ENCODE measurements at places on chromosomes 13 and 19. TPM values are rescaled to one million over a fixed set of nuclear protein-coding genes. Genes with fewer than 3 reads are reported as not detected.
A peak's percentile ranks its signal among the peaks of the same experiment; 100 is the strongest.

- DNase-seq = no peak
- H3K27me3 ChIP-seq = no peaks in the 10 kb centered on the region
- no peaks in the 10 kb centered on the region for H3K4me1 ChIP-seq
- H3K4me3 ChIP-seq = no peak overlapping the region
- H3K36me3 ChIP-seq = no peaks in the 10 kb centered on the region
Observed at GRCh38 chr13:77065461-77066147, 38.6 kb upstream of the FBXL3 start.

DNA sequence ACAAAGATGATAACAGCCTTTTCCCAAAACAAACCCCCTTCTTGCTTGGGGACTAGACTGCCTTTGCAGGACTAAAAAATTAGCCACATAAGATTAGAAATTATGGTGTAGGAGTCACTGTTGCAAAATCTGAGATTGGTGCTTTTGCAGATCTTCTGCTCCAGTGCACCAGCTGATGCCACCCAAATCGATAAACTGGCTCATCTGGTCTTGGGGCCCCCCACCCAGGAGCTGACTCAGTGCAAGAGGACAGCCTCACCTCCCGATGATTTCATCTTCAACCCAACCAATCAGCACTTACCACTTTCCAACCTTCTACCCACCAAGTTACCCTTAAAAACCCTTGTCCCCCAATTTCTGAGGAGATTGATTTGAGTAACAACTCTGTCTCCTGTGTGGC lies 47.1 kb upstream of the PEPD start:
- no peak for DNase-seq
- H3K27me3 ChIP-seq = no peaks in the 10 kb centered on the region
- H3K4me1 ChIP-seq = peaks cover 12% of the 10 kb centered on the region
- no peak overlapping the region for H3K4me3 ChIP-seq
- no peak overlapping the region for H3K27ac ChIP-seq
- no peaks in the 10 kb centered on the region for H3K36me3 ChIP-seq

- peak; percentile 79 for DNase-seq
- H3K27me3 ChIP-seq = no peaks in the 10 kb centered on the region
- no peaks in the 10 kb centered on the region for H3K36me3 ChIP-seq
- peak within 1 kb of the TSS; percentile 51 for H3K4me3 ChIP-seq
Observed at GRCh38 chr19:18419195-18419698, at the start of gene SSBP4. SSBP4 (plus strand) TSS chr19:18419398; CDS start chr19:18419649, 251 bp downstream.

DNA sequence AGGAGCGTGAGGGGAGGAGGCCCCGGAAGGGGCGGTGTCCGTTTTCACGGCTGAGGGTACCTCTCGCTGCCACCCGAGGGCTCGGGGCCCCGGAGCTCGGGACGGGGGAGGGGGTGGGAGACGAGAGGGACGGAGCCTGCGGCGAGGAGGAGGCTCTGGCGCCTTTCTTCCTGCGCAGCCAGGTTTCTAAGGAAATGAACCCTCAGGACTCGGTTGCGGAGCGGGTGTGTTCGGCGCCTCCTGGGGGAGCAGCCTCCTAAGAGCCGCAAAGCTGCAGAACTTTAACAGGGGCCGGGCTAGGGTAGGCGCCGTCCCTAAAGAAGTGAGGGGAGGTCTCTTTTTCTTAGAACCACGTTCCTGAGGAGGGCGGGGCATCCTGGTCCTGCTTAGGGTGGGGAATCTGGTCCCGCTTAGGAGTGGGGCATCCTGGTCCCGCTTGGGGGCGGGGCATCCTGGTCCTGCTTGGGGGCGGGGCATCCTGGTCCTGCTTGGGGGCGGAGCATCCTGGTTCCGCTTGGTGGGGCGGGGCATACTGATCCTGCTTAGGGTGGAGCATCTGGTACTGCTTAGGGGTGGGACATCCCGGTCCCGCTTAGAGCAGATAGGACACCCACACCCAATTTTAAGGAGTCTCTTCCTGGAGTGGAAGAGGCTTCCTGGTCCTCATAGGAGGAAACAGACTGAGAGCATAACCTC lies 6.2 kb downstream of the SYT5 start:
- no peaks in the 10 kb centered on the region for H3K36me3 ChIP-seq
- H3K4me1 ChIP-seq = peaks cover 3% of the 10 kb centered on the region
- peaks cover 2% of the 10 kb centered on the region for H3K27me3 ChIP-seq
- H3K4me3 ChIP-seq = peak overlapping the region; percentile 20

- H3K36me3 ChIP-seq = no peaks in the 10 kb centered on the region
- no peak overlapping the region for H3K4me3 ChIP-seq
- no peak for DNase-seq
- H3K27ac ChIP-seq = no peak overlapping the region
Observed at GRCh38 chr19:995051-995827, 5.0 kb upstream of the GRIN3B start.

DNA sequence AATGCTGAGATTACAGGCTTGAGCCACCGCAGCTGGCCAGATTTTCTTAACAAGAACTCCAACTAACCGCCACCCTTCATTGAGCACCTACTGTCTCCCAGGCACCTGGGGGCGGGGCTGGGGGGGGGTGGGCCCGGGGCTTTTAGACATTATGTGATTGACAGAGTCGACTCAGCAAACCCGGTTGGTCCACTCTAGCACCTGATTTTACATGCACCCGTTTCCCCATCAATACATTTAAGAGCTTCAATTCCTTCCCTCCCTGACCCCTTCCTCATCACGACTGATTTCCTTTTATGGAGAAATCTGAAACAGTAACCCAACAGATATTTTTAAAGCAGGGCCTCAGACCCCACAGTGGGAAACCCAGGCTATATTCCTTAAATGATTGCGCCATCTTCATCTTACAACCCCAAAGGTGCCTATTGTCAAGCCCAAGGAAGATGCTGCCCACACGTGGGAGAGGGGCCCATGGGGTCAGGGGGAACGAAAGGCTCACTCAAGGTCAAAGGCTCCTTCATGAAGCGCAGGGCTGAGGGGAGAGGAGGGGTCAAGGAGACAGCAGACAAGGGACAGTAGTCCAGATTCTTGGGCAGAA lies 1.8 kb downstream of the INSR start:
- H3K4me3 ChIP-seq = peak overlapping the region; percentile 99
- no peaks in the 10 kb centered on the region for H3K27me3 ChIP-seq
- H3K36me3 ChIP-seq = no peaks in the 10 kb centered on the region
- DNase-seq = no peak
- H3K4me1 ChIP-seq = peaks cover 12% of the 10 kb centered on the region

DNA sequence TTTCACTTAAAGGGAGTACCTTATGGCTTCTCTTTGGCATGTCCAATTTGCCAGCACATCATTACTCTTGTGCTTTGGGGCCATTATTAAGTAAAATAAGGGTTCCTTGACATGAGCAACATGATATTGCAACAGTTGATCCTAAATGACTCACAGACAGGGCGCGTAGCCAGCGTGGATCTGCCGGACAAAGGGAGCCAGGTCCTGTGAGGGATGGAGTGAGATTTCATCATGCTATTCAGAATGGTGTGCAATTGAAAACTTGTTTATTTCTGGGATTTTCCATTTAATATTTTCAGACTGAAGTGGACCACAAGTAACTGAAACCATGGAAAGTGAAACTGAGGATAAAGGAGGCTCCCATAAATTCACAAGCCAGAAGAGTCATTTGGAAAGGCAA lies 48.6 kb upstream of the WASF3 start:
- H3K27ac ChIP-seq = no peak overlapping the region
- no peaks in the 10 kb centered on the region for H3K27me3 ChIP-seq
- H3K4me3 ChIP-seq = no peak overlapping the region
- no peaks in the 10 kb centered on the region for H3K36me3 ChIP-seq
- no peak for DNase-seq
- H3K4me1 ChIP-seq = no peaks in the 10 kb centered on the region

DNA sequence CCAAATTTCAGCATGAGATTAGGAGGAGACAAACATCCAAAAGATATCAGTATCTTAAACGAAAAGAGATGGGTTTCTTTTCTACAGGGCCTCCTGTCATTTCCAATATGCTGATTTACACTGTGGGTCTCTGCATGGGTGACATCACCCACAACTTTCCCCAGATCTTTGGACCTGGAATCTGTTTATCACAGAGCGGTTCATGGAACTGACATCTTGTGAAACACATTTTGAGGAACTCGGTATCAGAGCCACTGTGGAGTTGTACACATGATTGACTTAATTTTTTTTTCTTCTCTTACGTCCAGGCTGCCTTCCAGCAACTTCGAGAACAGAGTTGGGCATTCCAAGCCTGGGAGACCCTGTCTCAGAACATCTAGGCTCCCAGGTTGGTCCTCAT lies 80.2 kb upstream of the SERP2 start:
- no peak overlapping the region for H3K4me3 ChIP-seq
- H3K4me1 ChIP-seq = no peaks in the 10 kb centered on the region
- no peak for DNase-seq
- no peaks in the 10 kb centered on the region for H3K27me3 ChIP-seq
- H3K36me3 ChIP-seq = no peaks in the 10 kb centered on the region

DNA sequence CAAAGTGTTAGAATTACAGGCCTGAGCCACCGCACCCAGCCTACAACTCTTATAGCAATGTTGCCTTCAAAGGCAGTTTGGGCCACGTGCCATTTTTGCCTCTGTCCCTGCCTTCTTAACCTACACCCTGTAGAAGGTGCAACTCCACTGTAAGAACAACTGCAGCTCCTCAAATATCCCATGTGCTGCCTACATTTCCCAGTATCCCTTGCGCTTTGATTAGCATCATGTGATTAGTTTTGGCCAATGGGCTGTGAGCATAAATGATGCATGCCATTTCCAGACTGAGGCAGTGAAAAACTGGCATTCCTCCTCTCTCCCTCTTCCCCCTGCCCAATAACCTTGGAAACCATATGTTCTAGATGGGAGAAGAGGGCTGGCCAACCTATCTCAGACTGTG lies 75.2 kb upstream of the MRI1 start:
- no peaks in the 10 kb centered on the region for H3K27me3 ChIP-seq
- DNase-seq = no peak
- H3K36me3 ChIP-seq = no peaks in the 10 kb centered on the region
- H3K4me3 ChIP-seq = no peak overlapping the region
- no peaks in the 10 kb centered on the region for H3K4me1 ChIP-seq

DNA sequence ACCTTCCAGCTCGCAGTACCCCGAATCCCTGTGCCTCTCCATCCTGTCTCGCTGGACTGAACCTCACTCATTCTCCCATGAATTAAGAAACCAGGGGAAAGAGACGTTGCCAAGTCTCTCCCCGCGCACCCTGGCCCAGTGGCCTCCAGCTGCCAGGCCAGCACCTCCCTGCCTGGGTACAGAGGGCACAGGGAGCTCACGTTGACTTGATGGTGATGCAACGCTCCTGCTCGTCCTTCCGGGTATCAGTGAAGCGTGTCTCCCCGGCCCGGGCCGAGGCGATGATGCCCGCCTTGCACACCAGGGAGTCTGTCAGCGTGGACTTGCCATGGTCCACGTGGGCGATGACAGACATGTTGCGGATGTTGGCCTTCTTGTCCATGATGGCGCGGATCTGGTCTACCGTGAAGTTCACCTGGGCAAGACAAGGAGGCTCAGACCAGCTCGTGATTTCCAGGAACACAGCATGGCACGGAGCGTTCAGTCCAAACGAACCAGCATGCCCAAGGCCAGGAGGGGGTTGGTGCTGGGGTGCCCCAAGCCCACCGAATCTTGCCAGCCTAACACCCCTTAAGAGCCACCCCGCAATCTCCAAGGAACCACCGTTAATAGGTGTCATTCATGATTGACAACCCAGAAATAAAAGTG lies 1.2 kb downstream of the EEF2 start:
- peak overlapping the region; percentile 84 for H3K4me3 ChIP-seq
- peaks cover 4% of the 10 kb centered on the region for H3K4me1 ChIP-seq
- peak; percentile 56 for DNase-seq
- H3K27ac ChIP-seq = peak overlapping the region; percentile 57

GRCh38 chr19:7739211-7739755 lies 7.4 kb upstream of the CLEC4G start:
- no peaks in the 10 kb centered on the region for H3K4me1 ChIP-seq
- no peak overlapping the region for H3K27ac ChIP-seq

DNA sequence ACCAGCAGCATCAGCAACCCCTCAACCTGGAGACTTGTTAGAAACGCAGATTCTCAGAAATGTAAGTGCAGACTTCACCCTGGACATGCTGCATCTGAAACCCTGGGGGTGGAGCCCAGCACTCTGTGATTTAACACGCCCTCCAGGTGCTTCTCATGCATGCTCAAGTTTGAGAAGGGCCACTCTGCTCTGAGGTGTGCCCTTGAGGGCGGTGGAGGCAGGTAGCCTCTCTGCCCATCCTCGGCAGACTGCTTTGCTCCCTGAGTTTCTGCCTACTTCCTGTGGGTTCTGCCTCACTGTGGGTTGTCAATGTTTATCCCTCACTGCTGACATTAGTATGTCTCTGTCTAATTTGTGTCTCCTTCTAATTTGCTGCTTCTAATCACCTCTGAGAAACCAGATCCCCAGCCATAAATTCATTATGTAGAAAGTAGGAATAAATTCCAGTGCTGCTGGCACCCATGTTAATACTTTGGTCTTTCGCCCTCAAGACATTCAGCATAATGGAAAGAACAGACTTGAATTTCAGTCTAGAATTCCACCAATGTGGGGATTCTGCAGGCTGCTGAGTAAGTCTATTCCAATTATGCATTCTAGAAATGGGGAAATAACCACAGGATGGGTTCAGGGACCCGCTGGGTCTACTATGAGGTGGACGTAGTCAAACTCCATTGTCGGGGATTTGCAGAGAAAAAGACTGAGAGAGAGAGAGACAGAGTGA lies 51.3 kb upstream of the CYSLTR2 start:
- no peaks in the 10 kb centered on the region for H3K27me3 ChIP-seq
- peaks cover 12% of the 10 kb centered on the region for H3K4me1 ChIP-seq
- H3K36me3 ChIP-seq = no peaks in the 10 kb centered on the region

DNA sequence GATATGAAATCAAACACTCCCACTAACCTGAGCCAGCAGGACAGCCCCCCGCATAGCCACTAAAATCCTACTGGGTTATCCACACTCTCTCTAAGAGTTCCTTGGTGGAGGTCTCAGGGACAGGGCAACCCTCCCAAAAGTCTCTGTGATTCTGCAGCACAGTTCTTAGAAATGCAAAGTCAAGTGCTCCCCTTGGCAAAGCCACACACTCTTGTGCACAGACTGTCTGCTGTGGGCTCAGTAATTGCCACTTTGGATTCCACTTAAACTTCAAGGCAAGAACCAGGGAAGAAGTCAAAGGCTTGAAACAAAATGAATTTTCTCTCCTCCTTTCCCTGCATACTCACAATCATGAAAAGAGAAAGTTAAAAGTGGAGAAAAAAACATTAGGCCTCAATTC lies 61.5 kb downstream of the DOCK9 start:
- H3K4me3 ChIP-seq = no peak overlapping the region
- no peak overlapping the region for H3K27ac ChIP-seq
- H3K27me3 ChIP-seq = no peaks in the 10 kb centered on the region
- H3K36me3 ChIP-seq = no peaks in the 10 kb centered on the region
- peaks cover 3% of the 10 kb centered on the region for H3K4me1 ChIP-seq

DNA sequence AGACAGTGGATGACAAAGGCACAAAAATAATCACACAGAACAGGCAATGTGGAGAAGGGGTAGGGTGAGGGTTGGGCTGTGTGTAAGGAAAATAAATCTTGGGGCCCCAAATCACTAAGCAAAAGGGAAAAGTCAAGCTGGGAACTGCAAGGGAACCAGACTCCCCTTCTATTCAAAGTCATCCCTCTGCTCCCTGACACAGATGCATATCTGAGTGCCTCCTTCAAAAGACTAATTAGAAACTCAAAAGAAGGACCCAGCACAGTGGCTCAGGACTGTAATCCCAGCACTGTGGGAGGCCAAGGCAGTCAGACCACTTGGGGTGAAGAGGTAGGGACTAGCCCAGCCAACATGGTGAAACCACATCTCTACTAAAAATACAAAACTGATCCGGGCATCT lies 18.3 kb downstream of the ZNF611 start:
- no peak overlapping the region for H3K4me3 ChIP-seq
- no peaks in the 10 kb centered on the region for H3K36me3 ChIP-seq
- no peak overlapping the region for H3K27ac ChIP-seq
- H3K27me3 ChIP-seq = no peaks in the 10 kb centered on the region
- no peaks in the 10 kb centered on the region for H3K4me1 ChIP-seq

Gene DCLK1
- total RNA-seq = 8.3 TPM

Gene ERF
- total RNA-seq = 85.4 TPM

Gene KLK14
- 0.30 TPM for total RNA-seq

Gene NTF4
- not detected for total RNA-seq

Gene PODNL1
- total RNA-seq = 0.81 TPM

Gene PTGER1
- total RNA-seq = 0.32 TPM

Gene GNG8
- total RNA-seq = not detected

Gene IZUMO4
- 7.9 TPM for total RNA-seq
